ENCODE measurements at places on chromosomes 3 and 15. TPM values are rescaled to one million over a fixed set of nuclear protein-coding genes. Genes with fewer than 3 reads are reported as not detected.

DNA sequence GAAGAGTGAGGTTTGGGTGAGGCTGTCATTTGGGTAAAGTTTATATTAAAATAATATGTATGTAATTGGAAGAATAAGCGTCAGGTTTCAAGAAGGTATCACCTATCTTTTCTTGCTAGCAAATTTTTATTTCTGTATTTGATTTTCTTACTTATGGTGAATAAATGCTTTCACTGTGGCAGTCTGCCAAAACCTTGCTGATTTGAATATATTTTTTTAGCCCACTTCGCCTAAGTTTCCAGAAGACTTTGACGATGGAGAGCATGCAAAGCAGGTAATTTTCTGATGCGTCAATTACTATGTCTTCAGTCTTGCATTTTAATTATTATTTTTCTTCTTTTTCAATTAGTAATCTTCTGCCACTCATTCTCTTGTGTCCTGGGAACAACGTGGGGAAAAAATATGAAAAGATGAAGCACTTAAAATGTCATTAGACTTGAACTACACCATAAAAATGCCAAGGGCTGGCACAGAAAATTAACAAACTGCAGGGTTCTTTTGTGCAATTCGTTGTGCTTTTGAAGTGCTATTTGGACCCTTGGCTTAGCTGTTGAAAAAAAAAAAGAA is 40.4 kb downstream of the SRP14 start:
- H3K36me3 ChIP-seq, result peaks cover 12% of the 10 kb centered on the region
- no peak for DNase-seq
- H3K4me1 ChIP-seq, result no peaks in the 10 kb centered on the region
- no peak overlapping the region for H3K27ac ChIP-seq
- H3K4me3 ChIP-seq, result no peak overlapping the region

- no peak overlapping the region for H3K27ac ChIP-seq
- H3K4me3 ChIP-seq, result no peak overlapping the region
- no peaks in the 10 kb centered on the region for H3K4me1 ChIP-seq
- DNase-seq, result no peak
- H3K36me3 ChIP-seq, result peaks cover 42% of the 10 kb centered on the region
Observed at GRCh38 chr3:196931828-196932587, 10.3 kb downstream of the NCBP2 start.

- DNase-seq, result no peak
- no peaks in the 10 kb centered on the region for H3K4me1 ChIP-seq
- H3K4me3 ChIP-seq, result no peak overlapping the region
- no peaks in the 10 kb centered on the region for H3K36me3 ChIP-seq
Observed at GRCh38 chr3:12155264-12155663, 3.4 kb downstream of the TIMP4 start.

DNA sequence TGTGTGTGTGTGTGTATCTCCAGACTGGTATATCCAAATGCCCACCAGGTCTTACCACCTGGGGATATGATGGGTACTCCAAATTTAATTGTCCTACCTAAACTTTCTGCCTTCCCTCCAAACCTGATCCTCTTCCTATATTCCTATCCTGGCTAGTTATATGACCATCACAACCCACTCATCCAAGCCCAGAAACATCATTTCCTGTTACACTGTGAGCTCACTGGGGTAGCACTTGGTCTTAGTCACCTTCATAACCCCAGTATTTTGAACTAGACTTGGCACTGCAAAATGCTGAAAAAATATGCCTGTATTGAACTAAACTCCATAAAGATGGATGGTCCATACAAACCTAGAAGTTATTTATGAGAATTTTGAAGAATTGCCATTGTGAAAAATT is 178.8 kb upstream of the EIF1B start:
- no peaks in the 10 kb centered on the region for H3K27me3 ChIP-seq
- DNase-seq, result no peak
- no peak overlapping the region for H3K27ac ChIP-seq

- H3K4me1 ChIP-seq, result no peaks in the 10 kb centered on the region
- no peak overlapping the region for H3K4me3 ChIP-seq
- no peak for DNase-seq
Observed at GRCh38 chr3:185733980-185734724, 90.7 kb downstream of the IGF2BP2 start.

- H3K27ac ChIP-seq, result no peak overlapping the region
- H3K27me3 ChIP-seq, result no peaks in the 10 kb centered on the region
- no peak overlapping the region for H3K4me3 ChIP-seq
- H3K36me3 ChIP-seq, result no peaks in the 10 kb centered on the region
- H3K4me1 ChIP-seq, result peaks cover 23% of the 10 kb centered on the region
Observed at GRCh38 chr3:42518800-42519567, 16.5 kb downstream of the VIPR1 start.

GRCh38 chr3:33209357-33209756 is 9.3 kb downstream of the SUSD5 start:
- H3K27ac ChIP-seq, result no peak overlapping the region
- no peaks in the 10 kb centered on the region for H3K36me3 ChIP-seq
- no peak for DNase-seq
- no peaks in the 10 kb centered on the region for H3K4me1 ChIP-seq

- no peaks in the 10 kb centered on the region for H3K27me3 ChIP-seq
- DNase-seq, result no peak
- peaks cover 4% of the 10 kb centered on the region for H3K36me3 ChIP-seq
- no peaks in the 10 kb centered on the region for H3K4me1 ChIP-seq
Observed at GRCh38 chr3:157188391-157188790, 28.4 kb upstream of the CCNL1 start.

GRCh38 chr3:115691964-115692363 is 68.7 kb downstream of the GAP43 start:
- no peak overlapping the region for H3K4me3 ChIP-seq
- H3K27me3 ChIP-seq, result no peaks in the 10 kb centered on the region
- DNase-seq, result no peak
- H3K27ac ChIP-seq, result no peak overlapping the region

GRCh38 chr15:65408324-65409035 is 14.3 kb downstream of the IGDCC4 start:
- H3K36me3 ChIP-seq, result no peaks in the 10 kb centered on the region
- no peak for DNase-seq
- no peak overlapping the region for H3K27ac ChIP-seq
- peaks cover 4% of the 10 kb centered on the region for H3K27me3 ChIP-seq

DNA sequence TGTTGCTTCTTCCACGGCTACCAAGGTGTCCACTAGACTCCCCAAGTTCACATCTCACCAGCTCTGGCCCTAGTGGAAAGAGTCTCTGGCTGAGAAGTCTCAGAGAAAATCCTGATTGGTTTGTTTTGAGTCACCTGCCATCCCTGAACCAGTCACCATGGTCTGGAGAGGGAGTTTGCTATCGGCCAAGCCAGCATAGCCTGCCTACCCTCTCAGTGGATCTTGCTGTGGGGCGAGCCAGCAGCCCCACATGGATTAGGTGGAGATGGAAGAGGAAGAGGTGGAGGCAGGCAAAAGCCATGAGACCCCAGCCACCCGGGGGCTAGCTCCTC is 48.1 kb upstream of the FLNB start:
- no peak overlapping the region for H3K27ac ChIP-seq
- H3K36me3 ChIP-seq, result no peaks in the 10 kb centered on the region
- no peaks in the 10 kb centered on the region for H3K4me1 ChIP-seq
- no peak overlapping the region for H3K4me3 ChIP-seq
- DNase-seq, result no peak
- no peaks in the 10 kb centered on the region for H3K27me3 ChIP-seq

DNA sequence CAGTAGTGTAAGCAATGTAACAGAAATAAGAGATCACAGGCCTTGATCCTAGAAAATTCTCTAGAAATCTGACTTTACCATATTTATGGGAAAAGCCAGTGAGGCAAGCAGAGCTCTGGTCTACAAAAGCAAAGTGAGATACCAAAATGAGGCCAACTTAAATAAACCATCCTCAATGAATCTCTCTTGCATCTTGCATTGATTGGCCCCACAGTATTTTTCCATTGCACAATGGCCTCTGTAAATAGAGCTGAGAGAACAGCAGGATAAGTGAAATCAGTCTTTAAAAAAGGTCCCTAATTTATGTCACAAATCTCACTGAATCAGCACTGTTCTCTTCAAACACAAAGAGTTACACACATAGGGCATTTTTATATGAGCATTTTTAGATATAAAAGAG is 8.9 kb downstream of the CFAP20DC start:
- no peaks in the 10 kb centered on the region for H3K27me3 ChIP-seq
- no peaks in the 10 kb centered on the region for H3K36me3 ChIP-seq
- H3K27ac ChIP-seq, result no peak overlapping the region
- no peak for DNase-seq
- no peaks in the 10 kb centered on the region for H3K4me1 ChIP-seq
- no peak overlapping the region for H3K4me3 ChIP-seq

GRCh38 chr15:61050844-61051568 is 178.1 kb downstream of the RORA start:
- no peak for DNase-seq
- no peaks in the 10 kb centered on the region for H3K4me1 ChIP-seq
- no peak overlapping the region for H3K4me3 ChIP-seq
- no peaks in the 10 kb centered on the region for H3K36me3 ChIP-seq
- H3K27me3 ChIP-seq, result no peaks in the 10 kb centered on the region

DNA sequence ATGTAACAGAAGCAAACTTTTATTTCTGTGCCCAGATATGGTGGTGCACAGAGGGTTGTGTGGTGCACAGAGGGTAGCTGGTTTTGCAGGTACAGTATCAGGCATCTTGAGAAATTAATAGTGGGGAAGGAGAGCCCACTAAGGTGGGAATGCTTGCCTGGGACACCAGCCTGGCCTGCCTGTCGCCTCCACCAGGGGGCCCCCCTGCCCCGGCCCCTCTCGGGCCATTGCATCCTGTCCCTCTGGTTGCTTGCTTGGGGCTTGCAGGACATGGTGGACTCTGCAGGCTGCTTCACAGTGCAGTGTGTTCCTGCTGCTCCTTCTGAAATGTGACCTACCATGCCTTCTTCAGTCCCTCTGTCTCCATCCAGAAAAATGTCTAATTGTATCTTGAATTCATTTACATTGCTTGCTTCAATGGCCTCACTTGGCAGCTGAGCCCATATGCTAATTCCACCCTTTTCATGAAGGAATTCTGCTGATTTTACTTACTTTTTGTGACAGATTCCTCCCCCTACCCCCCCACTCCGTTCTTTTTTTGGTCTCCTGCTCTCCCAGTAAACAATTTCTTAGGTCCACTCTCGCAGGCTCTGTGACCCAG is 73.6 kb downstream of the EEFSEC start:
- H3K27me3 ChIP-seq, result no peaks in the 10 kb centered on the region
- no peak overlapping the region for H3K27ac ChIP-seq
- no peaks in the 10 kb centered on the region for H3K4me1 ChIP-seq

DNA sequence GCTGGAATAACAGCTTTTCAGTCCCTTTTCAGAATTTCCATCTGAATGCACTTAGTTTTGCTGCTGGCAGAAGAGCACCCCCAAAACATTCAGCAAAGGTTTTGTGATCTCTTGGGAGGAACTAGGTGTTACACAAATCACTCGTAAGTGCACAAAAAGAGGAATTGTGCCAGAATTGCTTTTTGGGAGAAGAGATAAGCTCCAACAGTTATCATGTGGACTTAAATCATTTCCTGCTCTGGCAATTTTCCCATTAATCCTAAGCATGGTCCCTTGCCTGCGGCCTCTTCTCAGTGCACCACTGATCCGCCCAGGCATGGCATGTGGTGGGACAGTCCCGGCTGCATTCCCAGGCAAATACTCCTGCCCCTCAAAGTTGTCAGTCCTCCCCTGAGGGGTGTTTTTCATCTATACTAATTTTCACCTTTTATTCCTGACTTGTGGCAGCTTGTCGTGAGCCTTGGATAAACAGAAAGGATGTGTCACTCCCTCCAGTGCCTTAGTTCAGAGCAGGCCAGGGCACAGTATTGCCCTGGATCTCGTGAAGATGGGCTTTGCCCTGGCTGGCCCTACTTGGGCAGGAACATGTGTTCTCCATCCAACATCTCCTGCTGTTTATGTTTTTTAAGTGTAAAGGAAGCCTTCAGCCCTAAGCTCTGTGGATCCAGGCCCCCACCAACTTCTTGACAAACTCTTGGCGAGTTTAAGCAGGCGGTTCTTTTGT is 44.6 kb upstream of the VILL start:
- no peak for DNase-seq
- H3K27me3 ChIP-seq, result no peaks in the 10 kb centered on the region
- no peaks in the 10 kb centered on the region for H3K4me1 ChIP-seq
- no peak overlapping the region for H3K4me3 ChIP-seq

GRCh38 chr3:149299938-149300801 is 33.3 kb downstream of the TM4SF18 start:
- no peak overlapping the region for H3K27ac ChIP-seq
- no peak overlapping the region for H3K4me3 ChIP-seq
- H3K36me3 ChIP-seq, result no peaks in the 10 kb centered on the region
- no peaks in the 10 kb centered on the region for H3K27me3 ChIP-seq
- DNase-seq, result no peak

GRCh38 chr3:160012108-160012507 is 23.5 kb downstream of the IL12A start:
- no peak overlapping the region for H3K4me3 ChIP-seq
- H3K4me1 ChIP-seq, result no peaks in the 10 kb centered on the region
- H3K27me3 ChIP-seq, result no peaks in the 10 kb centered on the region
- no peak overlapping the region for H3K27ac ChIP-seq
- DNase-seq, result no peak

DNA sequence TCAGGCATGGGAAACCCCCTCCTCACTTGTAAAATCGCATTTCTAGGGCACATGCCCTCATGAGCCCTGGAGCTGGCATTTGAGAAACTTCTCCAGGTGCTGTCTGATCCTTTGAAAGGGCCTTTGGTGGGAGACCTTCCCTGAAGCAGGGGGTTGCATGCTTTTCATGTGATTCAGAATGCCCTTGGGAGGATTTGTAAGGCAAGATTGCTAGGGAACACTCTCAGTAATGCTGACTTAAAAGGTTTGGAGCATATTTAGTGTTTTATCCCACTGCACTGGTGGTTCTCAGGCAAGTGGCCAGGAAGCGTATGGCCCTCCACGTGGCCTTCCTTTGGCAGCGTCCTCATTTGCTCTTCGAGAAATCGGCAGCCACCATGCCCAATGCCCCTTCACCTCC is 164.1 kb downstream of the ARRDC4 start:
- no peak overlapping the region for H3K4me3 ChIP-seq
- no peak for DNase-seq
- H3K36me3 ChIP-seq, result no peaks in the 10 kb centered on the region

- H3K4me3 ChIP-seq, result no peak overlapping the region
- DNase-seq, result no peak
- no peak overlapping the region for H3K27ac ChIP-seq
- H3K4me1 ChIP-seq, result peaks cover 39% of the 10 kb centered on the region
- H3K36me3 ChIP-seq, result peaks cover 22% of the 10 kb centered on the region
Observed at GRCh38 chr15:90936823-90937222, 1.7 kb downstream of the UNC45A start.

- H3K27me3 ChIP-seq, result no peaks in the 10 kb centered on the region
- no peaks in the 10 kb centered on the region for H3K4me1 ChIP-seq
- H3K27ac ChIP-seq, result no peak overlapping the region
- DNase-seq, result no peak
Observed at GRCh38 chr3:53773611-53774368, 72.4 kb downstream of the CHDH start.

DNA sequence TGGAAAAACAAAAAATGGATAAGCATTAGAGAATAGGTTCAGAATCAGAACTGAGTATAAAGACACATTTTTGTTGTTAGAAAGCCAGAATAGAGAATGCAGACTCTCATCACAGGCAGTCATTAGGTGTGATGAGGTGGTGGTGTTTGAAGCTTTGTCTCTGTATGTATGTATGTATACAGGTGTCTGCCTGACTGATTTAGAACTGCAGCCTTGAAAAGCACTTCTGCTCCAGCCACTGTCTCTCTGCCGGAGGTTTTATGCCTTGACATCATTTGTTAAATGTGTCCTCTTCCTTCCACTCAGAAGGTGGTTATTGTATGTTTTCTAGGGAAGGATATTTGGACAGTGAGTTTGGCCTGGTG is 80.7 kb upstream of the ZBED2 start:
- no peaks in the 10 kb centered on the region for H3K27me3 ChIP-seq
- peak overlapping the region; percentile 67 for H3K4me3 ChIP-seq
- H3K4me1 ChIP-seq, result peaks cover 60% of the 10 kb centered on the region
- DNase-seq, result no peak

The NOX5 gene
- total RNA-seq, result not detected

The CCR9 gene
- total RNA-seq, result 7.3 TPM

The COL6A5 gene
- not detected for total RNA-seq

The GNAT1 gene
- not detected for total RNA-seq

The CCR8 gene
- 5.3 TPM for total RNA-seq

All from CD8-positive, alpha-beta memory T cell (primary cell).